Fibroblast of pulmonary artery (primary cell): ENCODE measurements at places on chromosomes 13 and 19.

GRCh38 chr19:9958379-9958821, 22.1 kb upstream of the OLFM2 start:
- peak; percentile 71 for DNase-seq

DNA sequence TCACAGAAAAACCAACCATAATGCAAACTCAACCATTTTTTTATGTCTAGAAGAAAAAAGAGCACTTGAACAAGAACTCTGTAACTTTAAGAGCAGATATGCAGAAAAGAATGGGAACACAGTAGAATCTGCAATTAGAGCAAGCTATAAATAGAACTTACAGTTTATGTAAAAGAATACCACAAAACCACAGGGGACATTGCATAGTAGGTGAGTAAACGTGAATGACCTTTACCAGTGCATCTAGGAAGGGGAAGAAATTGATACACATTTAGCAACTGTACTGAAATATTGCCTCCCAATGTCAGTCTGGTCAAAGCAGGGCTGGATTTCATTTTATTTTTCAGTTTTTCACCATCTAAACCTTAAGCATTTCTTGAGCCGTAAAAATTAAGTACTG, 242.2 kb upstream of the EDNRB start:
- peak; percentile 32 for DNase-seq

DNA sequence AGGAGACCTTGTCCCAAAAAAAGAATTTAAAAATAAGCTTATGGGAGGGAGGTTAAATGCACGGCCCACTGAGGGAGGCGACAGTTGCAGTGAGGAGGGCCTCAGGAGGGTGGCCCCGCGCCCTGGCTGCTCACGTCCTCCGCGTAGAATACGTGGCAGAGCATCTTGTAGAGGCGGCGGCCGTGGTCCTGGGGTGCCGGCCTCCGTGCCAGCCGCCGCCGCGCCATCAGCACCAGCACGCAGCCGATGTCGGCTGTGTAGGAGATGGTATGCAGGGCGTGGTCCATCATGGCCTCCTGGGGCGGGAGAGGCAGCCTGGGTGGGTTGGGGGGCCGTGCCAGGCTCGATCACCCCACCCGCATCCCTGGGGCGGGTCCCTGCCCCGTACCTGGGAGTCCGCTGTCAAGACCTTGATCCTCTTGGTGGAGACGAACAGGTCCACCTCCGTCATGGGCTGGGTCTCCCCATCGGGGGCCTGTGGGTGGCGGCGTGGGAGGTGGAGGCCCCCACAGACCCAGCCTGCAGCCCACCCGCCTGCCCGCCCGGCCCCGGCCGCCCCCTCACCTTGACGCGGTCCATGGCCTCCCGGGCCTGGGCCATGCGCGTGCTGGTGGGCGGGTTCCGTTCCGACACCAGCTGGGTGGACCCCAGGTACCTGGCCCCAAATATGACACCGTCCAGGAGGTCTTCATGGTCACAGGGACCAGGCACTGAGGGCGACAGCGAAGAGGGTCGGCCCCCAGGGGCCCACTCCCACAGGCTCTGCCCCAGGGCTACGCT, 7.7 kb downstream of the APBA3 start:
- DNase-seq: no peak

- no peak for DNase-seq
Observed at GRCh38 chr19:48806518-48806817, 4.4 kb downstream of the BCAT2 start.

- DNase-seq: no peak
Observed at GRCh38 chr13:100645382-100645781, 29.2 kb downstream of the TMTC4 start.
